Calu3 (cell line): ENCODE measurements at places on chromosomes 7 and 10. TPM values are rescaled to one million over a fixed set of nuclear protein-coding genes. Genes with fewer than 3 reads are reported as not detected.

- peak overlapping the region; percentile 74 for H3K4me3 ChIP-seq
- DNase-seq: no peak
- no peaks in the 10 kb centered on the region for H3K36me3 ChIP-seq
- H3K4me1 ChIP-seq: peaks cover 7% of the 10 kb centered on the region
Measured at GRCh38 chr7:103990991-103991390, 1.5 kb upstream of the RELN start.

GRCh38 chr10:113042868-113043267 is 92.8 kb downstream of the TCF7L2 start:
- H3K36me3 ChIP-seq: peaks cover 13% of the 10 kb centered on the region
- H3K27ac ChIP-seq: no peak overlapping the region
- DNase-seq: no peak
- H3K27me3 ChIP-seq: no peaks in the 10 kb centered on the region
- peaks cover 43% of the 10 kb centered on the region for H3K4me1 ChIP-seq
- no peak overlapping the region for H3K4me3 ChIP-seq

- peaks cover 16% of the 10 kb centered on the region for H3K36me3 ChIP-seq
- peaks cover 10% of the 10 kb centered on the region for H3K4me1 ChIP-seq
- H3K27me3 ChIP-seq: no peaks in the 10 kb centered on the region
- H3K4me3 ChIP-seq: peak overlapping the region; percentile 82
- no peak for DNase-seq
Measured at GRCh38 chr7:143882020-143882603, 19.9 kb downstream of the TCAF1 start.

GRCh38 chr7:8380130-8380529 is 53.3 kb upstream of the NXPH1 start:
- H3K4me3 ChIP-seq: no peak overlapping the region
- DNase-seq: no peak
- H3K27me3 ChIP-seq: no peaks in the 10 kb centered on the region

DNA sequence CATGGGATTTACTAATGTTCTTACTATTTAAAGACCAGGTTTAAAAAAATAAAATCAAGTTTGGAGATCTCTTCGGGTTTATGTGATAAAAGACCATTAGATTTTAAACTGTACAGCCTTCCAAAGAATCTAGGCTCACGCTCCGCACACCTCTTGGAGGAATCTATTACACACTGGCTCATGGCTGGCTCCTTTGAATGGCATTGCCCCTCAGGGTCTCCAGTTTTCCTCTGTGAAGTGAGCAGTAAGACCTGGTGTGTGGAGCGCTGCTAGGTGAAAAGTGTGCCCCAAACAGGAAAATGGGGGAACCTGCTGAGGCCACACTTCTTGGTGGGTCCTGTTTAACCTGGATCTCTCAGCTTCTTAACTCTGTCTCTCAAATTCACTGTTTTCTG is 142.3 kb downstream of the KAT6B start:
- no peaks in the 10 kb centered on the region for H3K36me3 ChIP-seq
- no peak for DNase-seq
- no peak overlapping the region for H3K27ac ChIP-seq
- H3K27me3 ChIP-seq: no peaks in the 10 kb centered on the region
- H3K4me3 ChIP-seq: no peak overlapping the region

- H3K27ac ChIP-seq: peak overlapping the region; percentile 48
- DNase-seq: peak; percentile 57
- H3K36me3 ChIP-seq: peaks cover 15% of the 10 kb centered on the region
- H3K27me3 ChIP-seq: no peaks in the 10 kb centered on the region
- H3K4me3 ChIP-seq: no peak overlapping the region
- peaks cover 78% of the 10 kb centered on the region for H3K4me1 ChIP-seq
Measured at GRCh38 chr7:16926283-16926682, 44.5 kb upstream of the AGR3 start.

- DNase-seq: no peak
- H3K27me3 ChIP-seq: peaks cover 24% of the 10 kb centered on the region
- no peak overlapping the region for H3K27ac ChIP-seq
- H3K4me3 ChIP-seq: no peak overlapping the region
- no peaks in the 10 kb centered on the region for H3K4me1 ChIP-seq
- no peaks in the 10 kb centered on the region for H3K36me3 ChIP-seq
Measured at GRCh38 chr7:140581411-140581810, 59.2 kb downstream of the DENND2A start.

DNA sequence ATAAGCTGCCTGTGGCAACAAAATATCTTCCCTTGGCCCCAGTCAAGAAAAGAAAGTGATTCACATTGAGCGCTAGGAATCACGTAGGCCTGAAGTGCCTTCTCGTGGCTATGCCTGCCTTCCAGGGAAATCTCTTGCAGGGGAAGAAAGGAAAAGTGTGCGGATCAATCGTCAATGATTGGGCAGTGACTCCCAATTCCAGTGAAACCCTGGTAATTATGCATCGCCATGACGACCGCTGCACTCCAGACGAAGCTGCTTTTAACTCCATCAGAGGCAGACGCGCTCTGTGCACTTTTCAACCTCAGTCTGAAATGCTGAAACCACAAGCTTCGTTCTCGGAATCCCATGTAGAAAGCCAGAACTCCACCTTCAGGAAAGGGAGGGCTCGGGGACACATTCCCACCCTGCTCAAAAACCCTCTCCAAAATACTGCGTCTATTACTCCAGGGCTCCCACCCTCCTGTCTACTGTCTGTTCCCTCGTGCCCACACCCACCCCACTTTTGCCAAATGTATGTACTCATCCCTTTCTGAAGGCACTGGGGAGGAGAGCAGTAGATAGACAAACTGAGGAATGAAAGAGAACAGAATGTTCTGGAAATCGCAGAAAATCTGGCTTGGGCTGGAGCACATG is 24.2 kb upstream of the PRKAG2 start:
- no peak overlapping the region for H3K4me3 ChIP-seq
- H3K27ac ChIP-seq: no peak overlapping the region
- no peak for DNase-seq
- no peaks in the 10 kb centered on the region for H3K4me1 ChIP-seq
- H3K27me3 ChIP-seq: peaks cover 98% of the 10 kb centered on the region

DNA sequence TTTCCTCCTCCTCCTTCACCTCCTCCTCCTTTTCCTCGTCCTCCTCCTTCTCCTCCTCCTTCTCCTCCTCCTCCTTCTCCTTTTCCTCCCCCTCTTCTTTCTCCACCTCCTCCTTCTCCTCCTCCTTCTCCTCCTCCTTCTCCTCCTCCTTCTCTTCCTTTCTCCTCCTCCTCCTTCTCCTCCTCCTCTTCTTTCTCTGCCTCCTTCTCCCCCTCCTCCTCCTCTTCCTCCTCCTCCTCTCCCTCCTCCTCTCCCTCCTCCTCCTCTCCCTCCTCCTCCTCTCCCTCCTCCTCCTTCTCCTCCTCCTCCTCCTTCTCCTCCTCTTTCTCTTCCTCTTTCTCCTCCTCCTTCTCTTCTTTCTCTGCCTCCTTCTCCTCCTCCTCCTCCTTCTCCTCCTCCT is 13.6 kb downstream of the PLXNA4 start:
- no peaks in the 10 kb centered on the region for H3K36me3 ChIP-seq
- no peak overlapping the region for H3K4me3 ChIP-seq
- peaks cover 98% of the 10 kb centered on the region for H3K27me3 ChIP-seq

- H3K4me3 ChIP-seq: no peak overlapping the region
- peaks cover 20% of the 10 kb centered on the region for H3K4me1 ChIP-seq
- no peak for DNase-seq
- no peak overlapping the region for H3K27ac ChIP-seq
- H3K27me3 ChIP-seq: peaks cover 24% of the 10 kb centered on the region
Measured at GRCh38 chr10:103692436-103692951, 162.9 kb downstream of the SH3PXD2A start.

- H3K27me3 ChIP-seq: peaks cover 80% of the 10 kb centered on the region
- H3K36me3 ChIP-seq: no peaks in the 10 kb centered on the region
- H3K4me3 ChIP-seq: no peak overlapping the region
- DNase-seq: no peak
- H3K27ac ChIP-seq: no peak overlapping the region
Measured at GRCh38 chr10:43060291-43060690, 16.6 kb upstream of the RET start.

GRCh38 chr10:75013522-75013921 is 97.9 kb upstream of the SAMD8 start:
- no peak overlapping the region for H3K4me3 ChIP-seq
- H3K36me3 ChIP-seq: no peaks in the 10 kb centered on the region
- no peak overlapping the region for H3K27ac ChIP-seq
- H3K27me3 ChIP-seq: no peaks in the 10 kb centered on the region

GRCh38 chr7:123738356-123738755 is 10.4 kb downstream of the WASL start:
- H3K4me1 ChIP-seq: peaks cover 27% of the 10 kb centered on the region
- H3K27ac ChIP-seq: no peak overlapping the region
- no peak for DNase-seq
- H3K36me3 ChIP-seq: no peaks in the 10 kb centered on the region

Gene ZNF736
- 8.6 and 9.2 TPM in 2 replicates for total RNA-seq

Gene ELFN1
- 0.27 TPM in 1 of 2 replicates, not detected in the other for total RNA-seq

Gene FAM13C
- not detected in 2 replicates for total RNA-seq

Gene HOXA6
- total RNA-seq: 11.4 and 12.4 TPM in 2 replicates

Gene HOGA1
- total RNA-seq: 7.8 and 7.9 TPM in 2 replicates

Gene SPDYE11
- total RNA-seq: not detected in 2 replicates

Gene NACAD
- 0.90 and 1.0 TPM in 2 replicates for total RNA-seq

Gene OR6B1
- not detected in 2 replicates for total RNA-seq

Gene HOXA13
- 1.3 and 1.6 TPM in 2 replicates for total RNA-seq

Gene HPSE2
- total RNA-seq: not detected in 2 replicates

Gene CDC14C
- 0.24 TPM in 1 of 2 replicates, not detected in the other for total RNA-seq
